ENCODE measurements at places on chromosomes 3 and 15.

DNA sequence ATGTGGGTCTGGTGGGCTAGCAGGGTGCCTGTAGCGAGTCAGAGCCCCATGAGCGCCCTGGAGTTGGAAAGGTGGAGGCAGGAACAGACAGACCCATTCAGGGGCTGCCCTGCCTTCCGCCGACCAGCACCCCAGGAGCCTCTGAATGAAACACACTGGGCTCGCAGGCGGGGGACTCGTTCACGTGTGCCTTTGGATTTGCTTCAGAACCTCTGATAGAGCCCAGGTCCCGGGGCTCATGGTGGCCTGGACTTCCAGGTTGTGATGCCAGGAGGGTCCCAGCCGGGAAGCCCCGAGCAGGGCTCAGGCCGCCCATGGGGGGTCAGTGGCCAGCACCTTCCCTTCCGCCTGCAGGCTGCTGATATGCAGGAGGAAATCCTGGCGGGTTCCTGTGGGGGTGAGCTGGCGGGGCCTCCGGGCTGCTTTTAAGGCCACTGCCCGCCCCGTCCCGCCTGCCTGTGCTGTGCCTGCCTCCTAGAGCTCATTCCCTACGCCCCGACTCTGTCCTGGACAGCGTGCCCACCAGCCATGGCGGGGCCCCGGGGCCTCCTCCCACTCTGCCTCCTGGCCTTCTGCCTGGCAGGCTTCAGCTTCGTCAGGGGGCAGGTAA, at the start of gene STAB1:
TSS of gene STAB1 (plus strand) at position 453 of the 610 bp plus-strand sequence. CDS start at position 529, 76 bp downstream.
- DNase-seq: no peak

DNA sequence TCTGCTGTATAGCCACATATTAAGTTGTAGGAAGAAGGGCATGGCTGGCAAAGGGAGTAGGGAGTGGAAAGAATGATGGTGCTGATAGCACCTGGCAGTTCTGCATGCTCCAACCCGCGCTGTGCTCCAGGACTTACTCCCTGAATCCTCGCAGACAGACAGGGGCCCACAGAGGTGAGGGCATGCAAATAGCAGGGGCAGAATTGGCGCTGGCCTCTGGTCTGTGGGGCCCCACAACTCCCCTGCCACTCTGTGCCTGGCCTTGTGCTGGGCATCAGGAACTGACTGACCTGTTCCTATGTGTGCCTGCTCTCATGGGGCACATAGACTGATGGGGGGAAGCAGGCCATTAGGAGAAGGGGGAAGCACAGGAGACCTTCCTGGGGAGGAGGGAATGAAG, 20.9 kb downstream of the HDAC11 start:
- no peak for DNase-seq

GRCh38 chr3:46406788-46407611, at the start of the genes CCR5AS and CCRL2:
TSS of gene CCR5AS (minus strand) at chr3:46407066.
TSS of gene CCRL2 (plus strand) at chr3:46407259. CDS start at chr3:46408080, 821 bp downstream.
- DNase-seq: no peak

DNA sequence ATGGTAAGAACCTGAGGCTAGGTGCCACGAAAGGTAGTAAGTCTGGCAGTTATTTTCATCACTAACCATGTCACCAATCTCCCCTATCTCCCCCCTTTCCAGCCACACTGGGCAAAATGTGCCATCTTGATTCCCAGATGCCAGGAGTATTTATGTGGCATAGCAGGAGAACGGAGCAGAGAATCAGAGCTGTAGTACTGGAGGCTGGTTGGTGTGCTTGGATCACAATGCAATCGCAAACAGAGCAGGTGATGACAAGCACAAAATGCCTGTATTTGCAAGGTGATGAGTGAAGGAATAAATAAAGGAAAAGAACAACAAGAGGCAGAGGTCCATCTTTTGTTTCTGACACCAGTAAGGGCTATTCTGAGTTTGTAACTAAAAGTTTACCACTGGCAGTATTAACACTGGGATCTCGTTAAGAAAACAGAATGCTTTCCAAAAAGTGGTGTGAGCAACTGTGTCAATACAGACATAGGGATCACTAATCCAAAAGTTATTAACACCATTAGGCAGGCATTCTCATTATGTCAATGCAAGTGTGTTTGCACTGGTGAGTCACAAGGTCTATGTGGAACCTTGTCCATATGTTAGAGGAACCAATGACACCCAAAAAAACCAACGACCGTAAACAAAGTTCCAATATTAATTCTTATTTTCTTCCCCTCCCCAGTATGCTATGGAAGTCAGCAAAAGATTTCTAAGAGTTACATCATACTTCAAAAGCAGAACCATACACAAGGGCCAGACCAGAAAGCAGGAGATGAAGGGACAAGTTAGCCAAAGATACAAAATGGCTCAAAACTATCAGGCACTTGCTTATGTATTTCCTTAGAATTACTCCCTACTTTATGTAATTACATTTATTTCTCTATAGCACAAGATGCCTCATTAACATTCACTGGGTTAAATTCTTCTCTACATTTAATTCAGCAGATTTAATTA, 556.6 kb downstream of the FOXP1 start:
- DNase-seq: no peak

DNA sequence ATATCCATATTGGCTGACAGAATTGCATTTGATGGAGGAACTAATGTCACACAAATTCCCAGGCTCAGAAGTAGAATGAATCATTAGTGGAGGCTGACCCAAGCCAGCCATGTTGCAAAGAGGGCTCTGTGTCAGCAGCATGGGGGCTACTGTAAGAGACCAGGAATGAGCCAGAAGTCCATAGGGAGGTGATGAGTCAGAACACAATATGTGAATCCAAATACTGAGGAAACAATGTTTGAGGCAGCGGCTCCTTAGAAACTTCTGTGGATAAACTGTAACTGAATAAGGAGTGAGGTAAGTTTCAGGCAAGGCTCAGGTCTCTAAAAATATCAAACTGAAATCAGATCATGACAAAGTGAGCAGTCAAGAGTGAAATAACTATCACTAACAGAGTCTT, 170.7 kb downstream of the WDR72 start:
- DNase-seq: no peak

DNA sequence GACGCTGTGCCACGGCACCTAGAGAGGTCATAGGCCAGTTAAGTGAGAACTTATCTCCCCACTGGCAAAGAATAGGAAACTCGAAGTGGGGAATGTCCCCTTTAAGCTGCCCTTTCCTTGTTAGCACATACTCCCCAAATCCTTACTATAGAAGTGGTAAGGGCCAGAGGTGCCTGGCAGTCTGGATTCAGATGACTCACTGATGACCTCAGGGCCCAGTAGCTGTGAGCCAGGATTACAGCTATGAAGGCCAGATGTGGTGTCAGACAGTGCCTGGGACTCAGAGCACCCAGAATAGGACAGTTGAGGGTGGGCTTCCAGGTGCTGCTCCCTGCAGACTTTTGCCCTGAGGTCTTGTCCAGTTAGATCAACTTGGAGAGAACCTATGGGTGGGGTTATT, 37.7 kb downstream of the PDIA5 start:
- no peak for DNase-seq

DNA sequence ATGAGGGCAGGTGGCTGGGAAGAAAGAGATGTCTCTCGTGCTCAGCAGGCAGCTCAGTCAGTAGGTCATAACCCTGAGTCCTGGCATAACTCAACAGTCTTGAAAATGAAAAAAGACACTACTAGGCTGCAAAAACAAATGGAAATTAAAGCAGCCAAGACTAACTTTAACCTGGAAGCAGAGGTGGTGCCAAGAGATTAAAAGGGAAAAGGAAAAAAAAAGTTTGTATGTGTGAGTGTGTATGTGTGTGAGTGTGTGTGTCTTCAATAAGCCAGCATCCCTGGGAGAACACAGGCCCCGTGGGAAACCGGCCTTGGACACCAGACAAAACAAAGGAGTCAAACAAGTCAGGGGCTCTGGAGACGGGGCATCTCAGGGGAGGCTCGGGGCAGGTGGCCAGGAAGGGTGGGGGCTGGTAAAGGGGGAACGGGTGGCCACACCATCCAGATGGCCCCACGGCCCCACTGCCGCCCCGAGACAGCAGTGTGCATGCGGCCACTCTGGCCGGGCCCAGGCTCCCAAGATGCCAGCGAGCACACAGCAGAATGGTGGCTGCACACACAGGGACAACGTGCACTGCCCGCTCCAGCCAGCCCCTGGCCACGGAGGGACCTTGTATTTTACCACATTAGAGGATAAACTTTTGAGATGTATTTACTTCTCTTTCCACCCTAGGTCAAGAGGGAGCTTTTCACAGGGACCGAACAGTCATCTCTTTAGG, 23.8 kb downstream of the CYFIP1 start:
- no peak for DNase-seq

GRCh38 chr3:112437146-112438022, 61.9 kb downstream of the BTLA start:
- peak; percentile 19 for DNase-seq

- no peak for DNase-seq
Observed at GRCh38 chr3:106860182-106860581, 517.1 kb upstream of the CCDC54 start.

GRCh38 chr3:152355744-152356665, 87.3 kb downstream of the MBNL1 start:
- no peak for DNase-seq

DNA sequence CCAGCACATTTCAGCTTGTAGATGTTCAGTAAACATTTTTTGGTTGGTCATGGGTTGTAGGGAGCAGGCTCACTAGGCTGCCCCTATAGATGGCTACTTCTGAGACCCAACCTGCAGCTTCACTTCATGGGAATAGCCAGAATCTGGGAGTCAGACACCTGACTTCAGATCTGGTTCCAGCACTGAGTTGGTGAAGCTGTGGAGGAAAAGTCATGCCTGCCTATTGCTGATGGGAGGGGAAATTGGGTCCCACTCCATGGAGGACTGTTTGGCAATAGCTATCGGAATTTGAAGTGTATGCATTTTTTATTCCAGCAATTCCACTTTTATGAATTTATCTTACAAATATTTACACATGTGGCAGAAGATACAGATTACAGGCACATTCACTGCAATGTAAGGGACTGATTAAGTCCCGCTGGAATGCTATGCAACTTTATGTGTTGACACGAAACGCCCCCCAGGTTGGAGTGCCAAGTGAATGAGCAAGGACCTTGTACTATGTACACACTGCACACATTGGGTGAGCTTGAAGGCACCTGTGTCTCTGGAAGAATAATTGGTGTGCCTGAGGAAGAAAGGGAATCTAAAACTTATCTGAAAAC, 7.8 kb upstream of the CCR1 start:
- no peak for DNase-seq

DNA sequence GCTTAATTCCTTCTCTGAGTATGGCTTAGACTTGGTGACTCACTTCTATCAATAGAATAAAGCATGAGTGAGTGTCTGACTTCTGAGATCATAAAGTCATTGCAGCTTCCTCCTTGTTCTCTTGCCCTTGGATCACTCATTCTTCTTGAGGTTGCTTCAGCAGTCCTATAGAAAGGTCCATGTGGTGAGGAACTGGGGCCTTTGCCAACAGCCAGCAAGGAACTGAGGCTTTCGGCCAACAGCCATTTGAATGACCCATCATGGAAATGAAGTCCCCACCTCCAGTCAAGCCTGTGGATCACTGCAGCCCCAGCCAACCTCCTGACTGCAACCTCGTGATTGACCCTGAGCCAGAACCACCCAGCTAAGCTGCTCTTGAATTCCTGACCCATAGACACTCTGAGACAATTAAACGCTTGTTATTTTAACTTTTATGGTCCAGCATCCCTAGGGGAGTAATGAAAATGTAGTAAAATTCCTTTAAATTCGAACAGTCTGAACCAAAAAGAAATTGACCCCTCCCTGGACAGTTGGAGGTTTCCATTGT, 84.5 kb downstream of the WDR76 start:
- no peak for DNase-seq

GRCh38 chr15:42065033-42065432, 29.3 kb downstream of the PLA2G4D start:
- no peak for DNase-seq

DNA sequence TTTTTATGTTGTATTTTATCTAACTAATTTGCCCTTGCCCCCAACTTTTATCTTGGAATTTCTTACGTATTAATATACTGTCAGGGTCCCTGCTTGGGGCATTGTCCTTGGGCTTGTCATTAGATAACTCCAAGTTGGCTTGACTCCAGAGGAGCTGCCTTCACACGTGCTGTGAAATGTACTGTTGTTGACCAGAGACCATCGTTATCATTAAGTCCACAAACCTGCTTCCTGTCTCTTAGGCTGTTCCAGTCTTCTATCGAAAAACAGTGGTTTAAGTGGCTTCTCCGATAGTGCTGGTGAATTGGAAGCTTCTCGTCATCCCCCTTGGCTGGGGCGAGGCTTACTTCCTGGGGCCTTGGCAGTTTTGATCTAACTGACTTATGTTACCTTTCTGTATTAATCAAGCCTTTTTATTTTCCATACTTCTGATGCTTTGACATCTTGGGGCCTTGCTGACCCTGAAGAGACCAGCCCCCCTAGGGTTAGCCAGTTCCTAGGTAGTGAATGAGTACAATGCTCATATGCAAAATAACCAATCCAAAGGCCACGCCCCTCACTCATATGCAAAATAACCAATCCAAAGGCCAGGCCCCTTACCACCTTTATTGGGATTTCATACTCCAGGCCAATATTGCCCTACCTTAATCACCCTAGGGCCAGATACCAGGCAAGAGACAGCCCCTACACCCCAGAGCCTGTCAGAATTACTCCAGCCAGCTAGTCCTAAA, 164.5 kb downstream of the IGF1R start:
- DNase-seq: no peak

GRCh38 chr3:189272500-189273119, 100.8 kb downstream of the TPRG1 start:
- DNase-seq: no peak

GRCh38 chr3:187737368-187738070, 7.7 kb downstream of the BCL6 start:
- DNase-seq: no peak

- DNase-seq: no peak
Observed at GRCh38 chr3:187223799-187224198, 26.5 kb downstream of the RTP1 start.

- no peak for DNase-seq
Observed at GRCh38 chr3:32499585-32499984, 3.1 kb downstream of the CMTM6 start.

GRCh38 chr15:76175442-76175841, 115.7 kb downstream of the TMEM266 start:
- DNase-seq: no peak

- no peak for DNase-seq
Observed at GRCh38 chr15:40721701-40722100, 26.7 kb downstream of the RAD51 start.

DNA sequence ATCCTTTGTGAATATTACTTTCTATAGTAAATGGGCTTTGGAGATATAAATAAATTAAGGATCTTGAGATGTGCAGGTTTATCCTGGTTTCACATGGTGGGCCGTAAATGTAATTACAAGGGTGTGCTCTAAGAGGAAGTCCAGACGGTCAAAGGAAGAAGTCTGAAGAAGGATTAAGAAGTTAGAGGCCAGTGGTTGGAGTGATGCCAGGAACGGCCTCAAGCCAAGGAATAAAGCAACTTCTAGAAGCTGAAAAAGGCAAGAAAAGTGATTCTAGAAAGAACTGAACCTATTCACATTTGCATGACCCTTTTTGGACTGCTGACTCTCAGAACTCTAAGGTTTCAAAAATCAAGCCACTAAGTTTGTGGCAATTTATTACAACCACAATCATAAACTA, 981.3 kb upstream of the ALCAM start:
- DNase-seq: no peak

GRCh38 chr15:40336744-40337122, 4.0 kb downstream of the CCDC9B start:
- no peak for DNase-seq

Data from HCT116 (cell line).